ENCODE measurements at places on chromosomes 7 and 10.

GRCh38 chr7:43612599-43613589 lies 30.0 kb downstream of the STK17A start:
- DNase-seq = no peak

DNA sequence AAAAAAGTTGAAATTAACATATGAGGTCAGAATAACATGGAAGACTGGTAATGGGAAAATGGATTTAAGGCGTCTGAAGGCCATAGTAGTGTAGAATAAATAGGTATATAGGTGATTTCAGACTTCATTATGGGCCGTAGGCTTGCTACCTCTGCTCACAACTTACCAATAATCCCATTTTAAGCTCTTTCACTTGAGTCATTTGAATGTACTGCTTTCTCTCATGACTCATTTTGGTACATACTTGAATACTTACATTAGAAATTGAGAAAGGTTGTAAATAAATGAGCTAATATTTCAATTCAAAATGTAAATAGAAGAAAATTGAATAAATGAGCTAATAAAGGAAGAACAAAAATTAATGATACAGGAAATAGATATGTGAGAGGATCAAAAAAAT lies 42.2 kb upstream of the NEUROD6 start:
- DNase-seq = no peak

DNA sequence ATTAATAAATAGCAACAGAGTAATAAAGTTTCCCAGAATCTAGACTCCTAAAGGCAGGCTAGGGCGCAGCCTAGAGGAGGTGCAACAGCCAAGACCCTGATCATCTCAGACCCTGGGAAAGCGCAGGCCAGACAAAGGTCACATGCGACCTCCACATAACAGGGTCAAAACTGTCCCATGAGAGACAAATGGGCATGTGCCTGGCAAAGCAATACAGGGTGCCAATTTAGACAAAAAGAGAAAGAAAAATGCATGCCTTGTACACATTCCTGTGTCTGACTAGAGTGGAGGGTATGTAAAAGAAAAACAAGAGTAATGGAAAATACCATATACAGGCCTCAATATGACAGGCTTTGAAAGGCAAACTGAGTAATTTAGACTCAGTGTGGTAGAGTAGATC lies 22.2 kb downstream of the MPP7 start:
- DNase-seq = no peak

DNA sequence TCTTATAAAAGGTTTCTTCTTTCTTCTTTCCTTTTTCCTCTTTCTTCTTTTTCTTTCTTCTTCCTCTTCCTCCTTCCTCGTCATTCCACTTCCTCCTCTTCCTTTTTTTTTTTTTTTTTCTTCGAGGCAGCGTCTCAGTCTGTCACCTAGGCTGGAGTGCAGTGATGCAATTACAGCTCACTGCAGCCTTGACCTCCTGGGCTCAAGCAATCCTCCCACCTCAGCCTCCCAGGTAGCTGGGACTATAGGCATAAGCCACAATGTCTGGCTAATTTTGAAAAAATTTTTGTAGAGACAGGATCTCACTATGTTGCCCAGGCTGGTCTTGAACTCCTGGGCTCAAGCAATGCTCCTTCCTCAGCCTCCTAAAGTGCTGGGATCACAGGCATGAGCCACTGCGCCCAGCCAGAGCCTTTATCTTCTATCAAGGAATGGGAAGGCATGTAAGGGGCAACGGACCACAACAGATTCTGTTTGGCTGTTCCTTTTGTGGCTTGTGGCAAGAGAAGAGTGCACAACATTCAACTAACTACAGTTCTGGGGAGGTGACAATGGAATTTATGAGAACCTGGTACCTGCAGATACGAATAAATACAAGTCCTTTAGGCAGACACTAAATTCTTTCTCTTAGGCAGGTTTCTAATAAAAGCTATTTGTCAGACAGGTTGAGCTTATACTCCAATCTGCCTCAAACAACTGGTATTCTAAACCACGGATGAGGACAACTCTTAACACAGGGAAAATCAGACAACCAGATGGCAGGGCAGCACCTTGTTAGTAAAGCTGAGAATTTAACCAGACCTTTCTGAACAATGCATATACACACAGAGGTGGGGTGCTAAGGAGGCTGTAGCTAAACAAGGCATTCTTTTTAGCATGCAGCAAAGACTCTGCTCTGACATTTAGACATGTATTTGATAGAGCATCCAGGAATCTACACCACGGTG lies 100.3 kb downstream of the DOCK4 start:
- DNase-seq = no peak

All from activated CD4-positive, alpha-beta T cell treated with anti-CD3 and anti-CD28 coated beads, Interleukin-2, amount 50 U/mL, for 48 hours (primary cell).